ENCODE measurements at places on chromosomes 6 and 20.

DNA sequence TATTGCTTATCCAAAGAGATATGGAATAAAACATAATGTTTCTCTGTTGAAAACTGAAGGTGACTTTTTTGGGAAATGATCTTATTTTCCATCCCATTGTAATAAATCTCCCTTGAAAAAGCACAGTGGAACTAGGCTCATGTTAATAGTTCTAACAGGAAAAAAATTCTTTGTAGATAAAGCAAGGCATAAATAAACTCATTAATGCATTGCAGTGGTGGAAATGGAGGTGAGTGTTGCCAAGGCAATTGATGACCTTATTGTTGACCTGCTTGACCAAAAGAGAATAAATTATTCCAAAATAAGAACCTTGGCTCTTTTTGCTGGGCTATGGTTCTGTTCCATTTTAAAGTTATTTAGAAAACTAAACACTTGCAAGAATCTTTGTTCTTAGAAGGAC lies 55.2 kb downstream of the TRMT11 start:
- DNase-seq = no peak

DNA sequence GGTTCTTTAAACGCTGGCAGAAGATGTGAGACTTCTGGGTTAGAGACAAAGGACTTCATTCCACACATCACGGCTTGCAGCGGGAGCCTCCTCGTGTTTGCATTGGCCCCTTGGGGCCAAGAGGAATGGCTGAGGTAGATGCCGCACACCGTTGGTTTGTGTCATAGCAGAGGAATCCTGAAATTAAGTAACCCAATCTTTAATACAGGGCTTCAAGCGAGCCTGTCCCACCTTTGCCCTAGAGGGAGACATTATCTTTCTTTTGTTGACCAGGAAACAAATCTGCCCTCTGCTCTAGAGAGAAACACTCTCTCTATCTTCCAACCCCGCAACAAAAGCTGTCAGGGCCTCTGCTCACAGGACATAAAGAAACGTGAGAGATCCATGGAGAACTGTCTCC lies 277.5 kb upstream of the ZFP64 start:
- DNase-seq = no peak

DNA sequence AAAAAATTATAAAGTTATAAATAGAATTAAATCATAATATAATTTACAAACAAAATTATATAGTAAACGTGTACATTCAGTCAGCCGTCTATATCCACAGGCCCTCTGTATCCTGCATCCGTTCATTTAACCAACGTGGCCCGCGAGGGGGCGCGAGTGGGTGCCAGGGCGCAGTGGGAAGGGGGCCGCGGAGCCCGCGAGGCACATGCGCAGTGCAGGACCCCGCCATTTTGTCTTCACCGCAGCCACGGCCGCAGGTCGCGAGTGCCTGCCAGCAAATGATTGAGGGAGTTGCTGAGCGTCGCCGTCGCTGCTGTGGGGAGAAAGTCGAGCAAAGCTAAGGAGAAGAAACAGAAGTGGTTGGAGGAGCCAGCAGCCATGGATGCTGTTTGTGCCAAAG lies 53.4 kb upstream of the ECI2 start:
- DNase-seq = no peak

DNA sequence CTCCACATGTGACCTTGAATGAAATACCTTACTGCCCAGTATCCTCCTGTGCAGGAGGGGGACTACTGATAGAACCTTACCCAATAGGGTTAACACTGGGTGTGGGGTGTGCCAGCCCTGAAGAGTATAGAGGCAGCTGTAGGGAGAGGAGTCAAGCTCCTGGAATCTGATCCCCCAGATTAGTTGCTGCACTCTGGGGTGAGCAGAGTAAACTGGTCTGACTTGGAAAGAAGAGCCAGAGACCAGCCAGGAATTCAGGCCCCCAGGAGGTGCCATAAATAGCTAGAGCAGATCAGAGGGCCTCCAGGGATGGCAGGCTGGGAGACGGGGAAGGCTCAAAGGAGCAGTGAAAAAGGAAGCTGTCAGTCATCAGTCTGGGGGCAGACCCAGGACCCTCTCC lies 3.5 kb upstream of the APOBEC2 start:
- DNase-seq = no peak

DNA sequence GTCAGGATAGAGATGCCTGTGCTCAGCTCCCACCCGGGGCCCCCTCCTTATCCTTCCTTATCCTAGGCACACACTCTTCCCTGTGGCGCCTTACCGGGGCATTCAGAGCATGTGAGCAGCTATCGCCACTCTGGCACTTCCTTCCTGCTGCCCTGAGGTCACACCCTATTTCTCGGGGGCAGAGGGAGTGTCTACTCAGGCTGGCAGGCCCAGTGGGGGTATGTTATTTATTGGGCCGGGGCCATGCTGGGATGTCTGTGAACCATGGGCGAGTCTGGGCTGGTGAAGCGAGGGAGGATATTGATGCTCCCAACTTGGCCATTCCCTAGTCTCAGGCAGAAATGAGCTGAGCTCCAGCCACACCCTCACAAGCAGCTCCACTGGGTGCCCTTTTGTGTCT lies 3.9 kb upstream of the LY6G6D start:
- DNase-seq = no peak

DNA sequence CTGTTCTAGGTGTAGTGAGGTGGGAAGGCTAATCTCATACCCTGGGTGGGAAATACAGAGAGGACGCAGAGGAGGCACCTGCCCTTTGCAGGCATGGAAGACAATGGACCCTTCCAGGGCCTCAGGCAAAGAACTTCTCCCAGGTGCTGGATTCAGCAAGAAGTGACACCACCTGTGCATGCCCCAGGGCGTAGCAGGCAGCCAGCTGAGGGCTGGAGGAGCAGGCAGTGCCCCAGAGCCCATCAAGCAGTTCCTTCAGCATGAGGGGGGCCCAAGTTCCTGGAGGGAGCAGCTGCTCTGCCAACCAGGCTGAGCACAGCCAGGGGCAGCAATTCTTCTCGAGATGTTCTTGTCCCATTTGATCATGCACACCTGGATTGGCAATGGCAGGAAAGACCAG lies 170.3 kb upstream of the PDE10A start:
- no peak for DNase-seq
